ENCODE measurements at places on chromosomes 3 and 15. TPM values are rescaled to one million over a fixed set of nuclear protein-coding genes. Genes with fewer than 3 reads are reported as not detected.

DNA sequence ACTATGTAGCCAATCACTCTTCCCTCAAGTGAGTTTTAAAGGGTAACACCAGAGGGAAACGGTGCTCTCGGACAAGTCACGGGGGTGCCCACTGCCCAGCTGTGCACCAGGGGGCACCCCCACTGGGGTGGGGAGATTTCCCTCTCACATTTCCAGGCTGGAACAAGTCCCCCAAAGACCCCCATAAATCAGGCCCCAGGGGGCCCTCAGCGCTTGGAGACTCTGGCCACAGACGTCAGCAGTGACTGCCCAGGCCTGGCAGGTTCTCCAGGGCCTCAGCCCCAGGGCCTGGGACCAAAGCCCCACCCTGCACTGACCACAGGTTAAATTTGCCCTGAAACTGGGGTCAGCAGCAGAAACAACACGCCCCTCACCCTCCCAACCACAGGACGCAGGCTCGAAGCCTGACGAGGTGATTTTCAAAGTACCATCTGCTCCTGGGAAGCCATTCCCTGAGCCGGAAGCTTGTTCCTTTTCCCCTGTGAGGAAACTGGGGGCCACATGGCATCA is 17.0 kb downstream of the XXYLT1 start:
- no peak for DNase-seq

The CDCP1 gene
- total RNA-seq = 57.6 TPM

GRCh38 chr3:47512416-47513124 is 942 bp downstream of the ELP6 start:
- peak; percentile 69 for DNase-seq

DNA sequence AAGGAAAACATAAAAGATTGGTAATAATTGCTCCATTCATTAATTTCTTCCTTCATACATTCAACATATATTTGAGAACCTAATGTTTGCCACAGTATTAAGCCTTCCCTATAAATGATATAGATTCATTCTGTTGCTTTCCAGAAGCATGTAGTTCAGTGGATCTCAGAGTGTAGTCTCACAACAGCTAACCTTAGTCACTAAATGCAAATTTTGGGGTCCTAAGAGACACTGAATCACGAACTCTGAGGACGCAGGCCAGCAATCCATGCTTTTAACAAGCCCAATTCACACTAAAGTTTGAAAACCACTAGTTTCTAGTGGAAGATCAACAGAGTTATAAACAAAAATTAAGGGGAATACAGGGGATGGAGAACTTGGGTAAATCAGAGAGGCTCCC is 7.2 kb upstream of the AQR start:
- no peak for DNase-seq

GRCh38 chr3:155753038-155753639 is 8.3 kb upstream of the PLCH1 start:
- no peak for DNase-seq

All from mucosa of descending colon (tissue), 3 donors.